ENCODE measurements at places on chromosomes 16 and 17.

DNA sequence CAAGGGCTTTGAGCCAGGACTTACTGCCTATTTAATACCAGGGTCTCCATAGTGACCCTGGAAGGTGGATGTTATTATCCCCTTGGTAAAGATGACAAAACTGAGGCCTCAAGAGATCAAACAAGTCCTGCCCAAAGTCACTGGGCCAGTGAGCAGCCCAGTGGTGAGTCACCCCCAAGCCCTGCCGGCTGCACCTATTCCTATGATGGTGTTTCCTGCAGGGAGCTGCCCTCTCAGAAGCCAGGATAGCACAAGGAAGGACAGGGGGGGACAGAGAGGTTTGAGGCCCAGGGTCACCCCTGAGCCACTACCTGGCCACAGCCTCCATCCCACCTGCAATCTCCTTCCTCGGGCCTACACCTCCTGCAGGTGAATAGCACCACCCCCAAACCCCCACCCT, 90.9 kb downstream of the SDK2 start:
- DNase-seq, result no peak

- DNase-seq, result peak; percentile 80
These were observed 428 bp upstream of the SALL1 start for GRCh38 chr16:51151435-51151960.

DNA sequence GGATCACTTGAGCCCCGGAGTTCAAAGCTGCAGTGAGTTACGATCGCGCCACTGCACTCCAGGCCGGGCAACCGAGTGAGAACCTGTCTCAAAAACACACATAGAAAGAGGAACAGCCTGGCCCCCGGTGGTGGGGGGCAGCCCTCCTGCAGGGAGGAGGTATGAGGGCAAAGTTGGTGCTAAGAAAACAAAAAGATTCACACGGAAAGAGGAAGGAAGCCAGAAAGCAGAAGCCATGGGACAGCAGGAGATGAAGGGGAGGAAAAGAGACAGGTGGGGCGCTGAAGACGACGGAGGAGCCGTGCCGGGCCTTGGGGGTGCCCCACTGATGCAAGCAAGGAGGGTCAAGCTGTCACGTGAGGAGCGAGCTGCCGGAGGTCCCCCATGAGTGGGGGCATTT, 8.2 kb upstream of the C16orf74 start:
- DNase-seq, result no peak

DNA sequence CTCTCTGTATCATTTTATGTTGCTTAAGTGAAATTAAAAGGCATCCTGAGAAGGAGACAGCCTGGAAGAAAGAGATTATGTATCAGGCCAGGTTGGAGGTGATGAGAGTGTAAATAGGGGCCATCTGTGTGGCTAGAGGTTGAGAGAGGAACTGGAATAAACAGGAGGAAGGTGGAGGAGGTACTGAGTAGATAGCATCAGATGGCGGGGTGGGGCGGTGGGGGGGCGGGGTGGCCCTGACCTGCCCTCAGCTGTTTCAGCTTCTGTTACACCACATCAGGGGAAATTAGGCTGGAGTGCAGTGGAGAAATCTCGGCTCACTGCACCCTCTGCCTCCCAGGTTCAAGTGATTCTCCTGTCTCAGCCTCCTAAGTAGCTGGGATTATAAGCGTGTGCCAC, 6.9 kb upstream of the KCNG4 start:
- peak; percentile 52 for DNase-seq

DNA sequence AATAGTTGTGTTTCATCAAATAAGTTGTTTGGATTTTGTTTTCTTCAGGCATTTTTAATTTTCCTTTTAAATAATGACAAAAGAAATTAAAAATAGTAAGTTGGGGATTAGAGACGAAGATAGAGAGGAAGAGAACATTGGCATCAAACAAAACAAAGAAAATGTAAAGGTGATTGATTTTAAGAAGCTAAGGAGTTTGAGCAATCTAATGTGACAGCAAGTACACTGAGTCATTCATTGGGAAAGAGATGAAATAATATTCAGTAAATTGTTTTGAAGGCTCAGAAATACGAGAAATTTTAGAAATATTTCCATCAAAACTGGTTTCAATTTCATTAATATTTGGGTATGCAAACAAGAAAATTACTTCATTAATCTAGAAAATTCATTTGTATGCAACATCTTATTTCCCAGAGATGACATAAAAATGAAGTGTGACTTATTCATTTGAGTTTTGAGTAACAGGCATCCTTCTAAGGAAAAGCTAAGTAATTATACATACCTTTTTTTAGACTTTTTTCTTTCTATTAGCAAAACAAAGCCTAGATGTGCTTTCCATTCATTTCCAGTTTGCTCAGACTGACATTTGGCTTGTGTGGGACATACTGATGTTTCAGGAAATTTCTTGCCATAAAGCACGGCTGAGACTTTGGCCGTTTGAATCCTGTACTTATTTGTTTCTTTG, 66.7 kb downstream of the COX10 start:
- no peak for DNase-seq

DNA sequence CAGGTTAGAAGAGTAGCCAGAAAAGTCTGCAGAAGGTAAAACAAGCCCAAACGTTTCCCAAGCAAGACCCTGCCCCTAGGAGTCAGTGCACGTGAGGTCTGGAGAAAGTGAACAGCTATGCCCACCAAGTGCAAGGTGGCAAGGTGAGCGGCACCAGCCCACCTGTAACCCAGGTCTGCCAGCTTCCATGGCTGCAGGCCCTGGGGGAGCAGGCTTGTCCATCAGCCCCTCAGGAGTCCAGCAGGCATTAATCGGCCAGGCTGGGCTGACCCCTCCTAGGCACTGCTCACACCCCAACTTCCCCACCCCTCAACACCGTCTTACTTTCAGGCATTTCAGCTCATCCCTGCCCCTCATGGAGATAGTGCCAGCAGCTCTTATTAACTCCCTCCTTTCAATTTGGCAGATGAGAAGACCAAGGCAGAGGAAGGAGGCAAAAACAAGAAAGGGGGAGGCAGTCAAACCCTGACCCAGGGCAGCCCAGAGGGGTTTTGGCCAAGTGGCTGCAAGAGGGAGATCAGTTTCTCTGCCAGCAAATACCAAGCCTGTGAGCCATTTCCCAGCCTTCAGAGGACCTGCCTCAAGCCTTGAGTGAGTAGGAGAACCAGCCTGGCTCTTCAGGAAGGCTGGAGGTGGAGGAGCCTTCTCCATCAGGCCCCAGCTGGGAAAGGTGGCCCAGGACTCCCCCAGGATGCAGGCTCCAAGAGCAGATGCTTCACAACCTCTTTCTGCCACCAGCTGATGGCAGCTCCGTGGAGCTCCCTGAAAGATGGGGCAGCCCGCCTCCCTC, 14.7 kb downstream of the BEAN1 start:
- DNase-seq, result no peak

GRCh38 chr16:84040226-84040822, 2.3 kb downstream of the SLC38A8 start:
- no peak for DNase-seq
